ENCODE measurements at places on chromosomes 3 and 15. TPM values are rescaled to one million over a fixed set of nuclear protein-coding genes. Genes with fewer than 3 reads are reported as not detected.

DNA sequence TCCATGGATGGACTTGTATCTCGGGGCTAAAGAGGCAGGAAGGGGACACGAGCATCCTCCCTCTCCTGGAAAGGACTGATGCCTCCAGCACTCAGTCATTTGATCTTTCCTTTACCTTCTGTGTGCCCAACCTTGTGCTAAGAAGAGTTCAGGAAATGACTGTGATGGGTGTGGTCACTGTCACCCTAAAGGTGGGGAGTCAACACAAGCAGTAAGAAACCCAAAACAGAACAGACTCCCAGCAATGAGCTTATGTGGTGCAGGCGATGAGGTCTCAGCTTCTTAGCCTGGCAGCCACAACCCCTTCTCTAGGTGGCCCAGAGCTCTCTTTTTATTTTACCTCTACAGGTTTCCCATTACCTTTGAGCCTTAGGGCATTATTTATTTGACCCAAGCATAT lies 3.8 kb downstream of the MPI start:
- DNase-seq, result no peak

The CCDC13 gene
- total RNA-seq, result 1.6 TPM

The SPTSSB gene
- 0.18 TPM for total RNA-seq

DNA sequence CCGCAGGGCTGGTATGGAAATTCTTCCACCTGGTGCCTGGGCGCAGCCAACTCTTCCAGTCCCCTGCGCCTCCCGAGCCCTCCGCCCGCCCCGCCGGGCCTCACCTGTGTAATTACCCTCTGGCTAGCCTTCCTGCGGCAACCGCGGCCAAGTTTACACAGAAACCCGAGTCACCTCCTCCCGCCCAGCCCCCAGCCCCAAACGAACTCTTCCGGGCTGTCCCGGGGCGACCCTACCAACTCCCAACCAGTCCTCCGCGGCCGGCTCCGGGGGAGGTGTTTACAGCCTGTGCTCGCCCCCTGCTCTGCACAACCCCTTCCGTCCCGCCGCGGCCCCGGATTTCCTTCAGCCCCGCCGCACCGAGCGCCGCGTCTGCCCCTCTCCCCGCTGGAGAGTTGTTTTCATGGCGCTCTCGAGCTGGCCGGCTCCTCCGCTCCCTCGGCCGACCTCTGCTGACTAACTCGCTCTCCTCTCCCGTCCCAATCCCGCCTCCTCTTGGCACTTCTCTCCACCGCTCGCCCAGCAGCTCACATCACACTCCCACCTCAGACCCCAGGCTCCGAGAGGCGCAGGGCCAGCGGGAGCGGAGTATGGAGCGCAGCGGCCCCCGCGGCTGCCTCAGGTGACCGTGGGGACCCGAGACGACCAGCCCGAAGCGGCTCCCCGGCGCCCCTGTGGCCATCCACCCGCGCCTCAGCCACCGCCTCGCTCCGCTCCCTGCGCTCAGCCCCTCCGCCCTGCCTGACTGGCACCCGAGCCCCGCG lies 538 bp downstream of the ATOSA start:
- peak; percentile 89 for DNase-seq

All from left lobe of liver (tissue), 2 donors.